ENCODE measurements at places on chromosomes 1 and 21.
A peak's percentile ranks its signal among the peaks of the same experiment; 100 is the strongest.

DNA sequence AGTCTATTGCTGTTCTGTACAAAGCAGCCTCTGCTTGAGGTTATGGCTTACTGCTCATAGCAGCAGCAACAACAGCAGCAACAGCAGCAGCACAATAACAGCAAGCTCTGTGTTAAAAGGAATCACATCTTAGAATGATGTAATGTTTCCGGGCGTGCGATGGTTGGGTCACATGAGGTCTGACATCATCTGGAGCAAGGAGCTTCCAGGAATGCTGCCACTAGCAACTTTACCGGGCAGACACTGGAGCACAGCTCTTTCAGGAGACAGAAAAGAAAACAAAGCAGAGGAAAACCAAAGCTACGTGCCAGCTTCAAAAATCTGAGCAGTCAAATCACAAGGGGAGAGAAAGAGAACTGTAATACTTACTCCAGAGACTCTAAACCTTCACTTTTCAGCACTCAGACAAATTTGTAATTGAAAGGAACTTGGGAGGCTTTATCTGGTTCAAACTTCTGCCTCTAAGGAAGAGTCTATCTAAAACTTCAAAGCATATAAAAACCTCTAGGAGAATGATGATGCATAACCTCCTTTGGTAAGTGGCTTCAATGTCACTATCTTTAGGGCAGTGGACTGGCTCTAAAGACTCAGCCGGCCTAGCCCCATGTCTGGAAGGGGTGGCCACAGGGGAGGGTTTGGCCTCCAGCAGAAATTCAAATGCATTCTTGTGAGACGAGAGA is 28.3 kb upstream of the RAB3GAP2 start:
- peak; percentile 31 for DNase-seq

- no peak for DNase-seq
Observed at GRCh38 chr1:64983110-64983509, 16.8 kb upstream of the JAK1 start.

GRCh38 chr1:111778541-111779051 is 22.9 kb downstream of the DDX20 start:
- no peak for DNase-seq

- no peak for DNase-seq
Observed at GRCh38 chr1:150410582-150411101, 46.7 kb downstream of the RPRD2 start.

DNA sequence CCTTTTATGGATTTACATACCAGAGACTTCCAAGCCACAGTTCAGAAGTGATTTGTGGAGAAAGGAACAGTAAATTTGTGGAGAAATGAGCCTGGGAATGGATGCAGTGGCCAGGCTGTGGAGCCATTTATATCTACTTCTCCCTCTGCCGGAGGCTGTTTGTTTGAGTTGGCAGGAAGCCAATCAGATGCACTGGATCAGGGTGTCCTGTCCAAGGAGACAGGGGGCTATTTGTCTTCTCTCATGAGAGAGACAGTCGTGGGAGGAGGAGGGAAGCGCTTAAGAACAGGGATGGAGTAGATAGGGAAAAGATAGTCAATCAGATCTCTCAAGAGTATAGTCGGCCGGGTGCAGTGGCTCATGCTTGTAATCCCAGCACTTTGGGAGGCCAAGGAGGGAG is 2.8 kb upstream of the HAPLN2 start:
- peak; percentile 87 for DNase-seq
